ENCODE measurements at places on chromosomes 1 and 21. TPM values are rescaled to one million over a fixed set of nuclear protein-coding genes. Genes with fewer than 3 reads are reported as not detected.

DNA sequence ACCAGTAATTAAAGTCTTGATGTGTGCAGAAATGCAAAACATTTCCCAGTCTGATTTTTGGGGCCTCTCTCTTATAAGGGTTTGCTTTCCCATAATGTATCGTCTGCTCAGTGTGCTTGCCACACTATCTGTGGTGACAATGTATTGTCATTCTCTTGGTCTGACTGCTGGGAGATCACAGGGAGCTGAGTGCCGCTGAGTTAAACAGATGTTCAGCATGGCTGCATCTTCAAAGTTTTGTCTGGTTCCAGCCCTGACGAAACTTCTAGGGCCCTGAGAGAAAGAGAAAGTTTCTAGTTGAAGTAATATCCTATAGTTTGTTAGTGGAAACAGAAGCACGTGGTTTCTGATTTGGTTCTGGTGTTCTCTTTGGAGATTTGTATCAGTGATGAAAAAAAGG lies 42.6 kb downstream of the DNM3 start:
- no peak for DNase-seq

DNA sequence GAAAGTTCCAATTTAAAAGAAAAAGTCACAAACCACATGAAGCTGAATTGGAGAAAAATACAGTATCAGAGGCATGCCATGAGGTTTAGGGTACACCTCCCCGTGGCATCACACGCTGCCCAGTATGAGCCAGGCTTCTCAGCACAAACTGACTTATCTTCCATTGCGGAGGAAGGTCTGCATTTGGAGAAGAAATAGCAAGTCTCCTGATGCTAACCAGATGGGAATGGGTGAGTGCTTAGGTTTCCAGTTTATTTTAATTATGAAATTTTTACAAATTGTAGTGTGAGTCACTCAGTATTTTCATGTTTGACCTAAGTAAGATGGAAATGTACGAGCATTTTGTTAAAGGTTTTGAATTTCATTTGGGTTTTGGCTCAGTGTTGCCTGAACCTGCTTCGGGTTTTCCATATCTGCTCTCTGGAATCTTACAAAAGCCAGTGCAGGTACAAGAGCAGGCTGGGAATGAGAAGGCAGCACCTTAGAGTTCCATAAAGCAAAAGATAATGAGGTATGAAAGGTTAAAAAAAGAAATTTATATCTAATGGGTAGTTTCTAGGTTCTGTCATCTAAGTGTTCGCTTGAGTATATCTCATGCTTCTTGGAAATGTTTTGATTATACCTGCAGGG lies 213.9 kb downstream of the PATJ start:
- no peak for DNase-seq

DNA sequence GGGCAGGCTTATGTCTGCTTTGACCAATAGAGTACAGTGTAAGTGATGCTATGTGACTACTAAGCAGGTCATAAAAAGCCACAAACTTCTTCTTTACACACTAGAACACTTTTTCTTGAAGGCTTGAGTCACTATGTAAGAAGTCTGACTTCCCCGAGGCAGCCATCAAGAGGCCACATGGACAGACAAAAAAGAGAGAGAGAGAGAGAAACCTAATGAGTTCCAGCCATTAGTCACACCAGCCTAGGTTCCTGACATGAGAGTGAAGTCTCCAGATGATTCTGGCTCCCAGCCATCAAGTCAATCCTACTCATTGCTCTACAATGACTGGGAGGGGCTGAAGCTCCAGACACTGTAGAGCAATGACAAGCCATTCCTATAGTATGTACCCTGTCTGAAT lies 101.4 kb downstream of the LHX9 start:
- DNase-seq = no peak

The CLCA4 gene
- not detected for polyA plus RNA-seq

Measured in renal cortex interstitium (tissue), 15 donors.